Fibroblast of gingiva (primary cell): ENCODE measurements at places on chromosomes 1 and 21.
A peak's percentile ranks its signal among the peaks of the same experiment; 100 is the strongest.

- no peak for DNase-seq
These were observed 29.0 kb downstream of the POU2F1 start for GRCh38 chr1:167249702-167250101.

DNA sequence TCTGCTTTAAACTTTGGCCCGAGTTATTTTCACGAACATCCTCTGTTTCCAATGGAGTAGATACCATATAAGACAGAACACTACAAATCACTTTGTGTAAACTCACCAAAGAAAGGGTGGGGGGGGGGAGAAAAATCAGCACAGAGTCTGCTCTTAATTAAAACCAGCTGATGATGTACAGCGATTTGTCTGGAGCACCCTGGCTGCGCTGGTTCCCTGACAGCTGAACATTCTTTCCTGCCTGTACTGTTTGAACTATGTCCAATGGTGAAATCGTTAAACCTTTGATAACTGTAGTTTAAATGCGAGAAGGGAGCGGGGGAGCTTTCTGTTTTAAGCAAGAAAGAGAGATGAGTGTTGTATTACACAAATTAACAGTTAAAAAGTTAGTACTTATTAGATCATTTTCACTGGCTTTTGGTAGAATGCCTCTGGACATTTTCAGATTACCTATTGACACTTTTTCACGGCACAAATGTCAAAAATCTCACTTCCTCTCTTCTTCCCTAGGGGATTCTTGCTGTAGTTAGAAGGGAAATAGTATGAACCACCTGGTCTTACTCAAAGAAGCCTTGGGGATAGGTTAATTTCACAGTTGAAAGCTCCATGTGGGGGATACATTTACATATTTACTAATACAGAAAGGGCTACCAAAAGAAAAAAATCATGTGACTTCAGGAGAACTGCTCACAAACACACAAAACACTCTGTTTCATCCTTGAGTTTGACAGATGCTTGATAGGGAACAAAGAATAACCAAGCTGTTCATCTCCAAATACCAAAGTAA, 140.2 kb upstream of the RUNX1 start:
- peak; percentile 93 for DNase-seq

DNA sequence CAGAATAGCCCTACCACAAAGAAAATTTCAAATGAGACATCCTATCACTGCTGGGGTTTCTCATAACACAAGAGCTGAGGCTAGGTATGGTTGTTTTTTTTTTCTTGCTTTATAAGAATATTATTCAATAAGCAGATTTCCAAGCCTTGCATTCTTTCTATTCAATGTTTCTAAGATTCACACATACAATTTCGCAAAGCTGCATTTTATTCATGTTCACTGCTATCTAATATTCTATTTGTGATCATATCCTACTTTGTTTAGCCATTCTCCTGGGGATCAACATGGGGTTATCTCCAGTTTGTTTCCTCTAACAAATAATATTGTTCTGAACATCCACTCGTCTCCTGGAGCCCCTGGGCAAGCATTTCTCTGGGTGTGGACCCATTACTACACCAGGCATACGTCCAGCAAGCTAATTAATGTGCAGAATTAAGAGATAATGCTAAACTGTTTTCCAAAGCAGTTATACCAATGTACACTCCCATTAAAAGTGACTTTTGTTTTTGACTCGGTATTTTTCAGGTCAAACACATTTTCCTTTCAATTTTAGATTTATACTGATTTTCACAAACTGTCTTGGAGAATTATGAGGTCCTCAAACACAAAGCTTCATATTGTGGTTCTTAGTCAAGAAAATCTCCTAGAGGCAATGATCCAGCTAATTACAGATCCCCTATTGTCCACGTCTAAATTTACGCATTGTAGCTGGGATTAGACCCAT, 15.7 kb upstream of the HLCS start:
- DNase-seq = no peak

GRCh38 chr1:213014642-213015041, 1.0 kb downstream of the ANGEL2 start:
- peak; percentile 2 for DNase-seq

DNA sequence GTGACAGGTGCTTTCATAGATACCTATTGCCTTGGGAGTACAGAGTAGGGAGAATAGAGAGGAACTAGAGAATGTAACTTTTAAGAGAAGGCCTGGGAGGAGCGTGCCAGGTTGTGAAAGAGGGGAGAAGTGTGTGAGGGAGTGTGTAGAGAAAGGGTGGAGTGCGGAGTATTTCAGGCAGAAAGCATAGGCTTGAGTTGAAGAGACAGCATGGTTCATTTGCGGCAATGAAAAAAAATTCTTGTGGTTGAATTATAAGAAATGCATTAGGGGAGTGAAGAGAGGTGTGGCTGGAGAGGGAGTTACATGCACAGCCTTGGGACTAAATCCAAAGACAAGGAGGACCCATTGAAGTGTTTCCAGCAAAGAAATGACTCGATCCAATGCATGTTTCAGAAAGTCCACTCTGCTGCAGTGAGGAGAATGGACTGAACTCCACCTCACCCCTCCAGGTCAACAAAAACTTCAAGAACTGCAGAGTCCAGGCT, 81.7 kb upstream of the ADAM30 start:
- DNase-seq = peak; percentile 35

GRCh38 chr1:181152892-181153633, 64.6 kb downstream of the IER5 start:
- peak; percentile 39 for DNase-seq

DNA sequence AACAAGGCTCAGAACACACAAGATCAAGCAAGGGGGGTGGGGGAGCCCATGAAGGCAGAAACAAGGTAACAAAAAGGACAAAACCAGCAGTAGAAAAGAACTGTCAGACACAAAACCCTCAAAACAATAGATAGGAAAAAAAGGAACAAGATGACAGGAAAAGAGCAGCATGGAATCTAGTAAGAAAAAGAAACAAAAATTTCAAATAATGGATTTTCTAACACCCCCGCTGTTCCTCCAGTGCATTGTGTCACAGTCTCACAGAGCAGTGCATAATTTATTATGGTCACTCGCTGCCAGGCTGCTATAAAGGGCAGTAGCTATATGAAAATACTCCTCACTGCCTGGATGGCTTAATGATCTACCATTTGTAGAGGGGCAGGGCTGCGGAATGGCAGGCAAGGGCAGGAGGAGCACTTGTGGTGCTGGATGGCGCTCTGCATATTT, 567.9 kb downstream of the DPYD start:
- DNase-seq = no peak

- peak; percentile 92 for DNase-seq
These were observed 9.4 kb downstream of the ETV3L start for GRCh38 chr1:157090196-157090647.

- DNase-seq = peak; percentile 86
These were observed 22.8 kb downstream of the LACTBL1 start for GRCh38 chr1:22949822-22950331.

DNA sequence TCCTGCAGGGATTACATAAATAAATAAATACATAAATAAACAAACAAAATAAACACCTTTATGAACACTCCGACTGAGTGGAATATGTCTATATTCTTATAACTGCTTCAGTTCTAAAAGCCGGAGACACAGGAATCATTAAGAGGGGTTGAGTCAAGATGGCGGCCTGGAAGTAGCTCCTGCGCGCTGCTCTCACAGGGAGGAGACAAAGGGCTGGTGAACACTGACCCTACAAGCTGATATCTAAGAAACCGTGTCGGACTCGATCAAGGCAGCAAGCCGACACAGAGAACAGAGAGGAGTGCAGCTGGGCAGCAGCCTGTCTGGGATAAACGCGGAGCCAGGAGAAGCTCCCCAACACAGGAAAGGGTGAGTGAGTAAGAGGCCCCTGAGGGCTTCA, 1098.6 kb upstream of the NCAM2 start:
- no peak for DNase-seq
